Keratinocyte (primary cell): ENCODE measurements at places on chromosomes 11 and 22. TPM values are rescaled to one million over a fixed set of nuclear protein-coding genes. Genes with fewer than 3 reads are reported as not detected.

RASSF10 gene
- 1.4 to 2.1 TPM (median 1.6 TPM) in 3 replicates for polyA plus RNA-seq

ZNF280B gene
- polyA plus RNA-seq, result 0.01 to 0.04 TPM in 2 of 3 replicates, not detected in the other

SAA4 gene
- polyA plus RNA-seq, result 0.17 TPM in 1 of 3 replicates, not detected in the others

OR8B2 gene
- polyA plus RNA-seq, result not detected in 3 replicates

NLRX1 gene
- polyA plus RNA-seq, result 8.1 to 11.3 TPM (median 9.0 TPM) in 3 replicates

CHST1 gene
- not detected in 3 replicates for polyA plus RNA-seq

DNA sequence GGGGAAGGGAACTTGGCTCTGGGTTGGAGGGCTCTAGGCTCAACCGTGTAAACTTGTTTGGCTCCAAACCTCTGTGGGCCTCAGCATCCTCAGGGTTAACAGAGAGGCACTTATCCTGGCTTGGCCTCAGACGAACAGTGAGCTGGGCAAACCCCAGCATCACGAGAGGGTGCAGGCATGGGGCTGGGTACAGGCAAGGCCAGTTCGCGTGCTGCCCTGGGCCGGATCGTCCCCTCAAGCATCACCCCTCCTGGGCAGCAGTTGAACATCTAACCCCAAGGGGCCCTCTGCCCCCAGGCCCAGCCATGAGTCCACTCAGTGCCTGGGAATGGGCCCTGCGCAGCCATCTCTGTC lies 1.9 kb downstream of the EHBP1L1 start:
- DNase-seq, result no peak

- DNase-seq, result no peak
Measured at GRCh38 chr11:113161711-113162591, 152.4 kb upstream of the TTC12 start.

GRCh38 chr11:57527056-57527631 lies 3.4 kb downstream of the TIMM10 start:
- no peak for DNase-seq

DNA sequence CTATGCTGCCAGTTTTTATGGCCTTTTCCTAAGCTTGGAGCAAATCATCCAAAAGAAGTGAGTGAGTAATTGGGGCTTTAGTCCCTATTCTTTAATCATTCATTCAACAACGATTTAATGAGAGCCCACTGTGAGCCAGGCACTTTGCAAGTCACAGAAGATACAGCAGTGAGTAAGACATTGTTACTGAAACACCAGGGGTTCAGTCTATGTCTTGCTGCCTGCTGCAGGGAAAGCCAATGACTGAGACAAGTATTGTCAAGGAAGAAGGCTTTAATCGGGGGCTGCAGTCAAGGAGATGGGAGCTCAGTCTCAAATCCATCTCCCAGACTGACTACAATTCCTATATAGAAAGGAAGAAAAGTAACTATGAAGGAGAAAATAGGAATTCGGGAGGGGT lies 228.3 kb downstream of the FAM181B start:
- DNase-seq, result no peak

DNA sequence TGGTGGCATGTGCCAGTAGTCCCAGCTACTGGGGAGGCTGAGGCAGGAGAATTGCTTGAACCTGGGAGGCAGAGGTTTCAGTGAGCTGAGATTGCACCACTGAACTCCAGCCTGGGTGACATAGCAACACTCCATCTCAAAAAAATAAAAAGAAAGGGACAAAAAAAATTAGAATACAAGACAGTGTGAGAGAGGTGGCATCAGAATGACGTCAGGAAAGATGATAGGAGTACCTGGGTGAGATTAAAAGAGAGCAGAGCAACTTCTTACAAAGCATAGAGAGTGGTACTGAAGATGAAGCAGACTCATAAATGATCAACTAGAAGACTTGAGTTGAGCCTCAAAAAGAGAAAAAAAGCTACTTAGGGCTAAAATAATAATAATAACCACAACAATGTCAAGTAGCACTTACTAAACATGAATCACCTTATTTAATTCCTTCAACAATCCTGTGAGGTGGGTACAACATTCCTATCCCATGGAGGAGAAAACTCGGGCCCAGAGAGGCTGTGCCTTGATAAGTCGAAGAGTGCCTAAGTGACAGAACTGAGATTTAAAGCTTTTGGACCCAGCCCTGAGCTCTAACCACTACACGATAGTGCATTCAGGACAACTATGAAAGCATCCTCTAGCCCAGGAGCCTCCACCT lies 5.2 kb upstream of the SLN start:
- DNase-seq, result no peak

DNA sequence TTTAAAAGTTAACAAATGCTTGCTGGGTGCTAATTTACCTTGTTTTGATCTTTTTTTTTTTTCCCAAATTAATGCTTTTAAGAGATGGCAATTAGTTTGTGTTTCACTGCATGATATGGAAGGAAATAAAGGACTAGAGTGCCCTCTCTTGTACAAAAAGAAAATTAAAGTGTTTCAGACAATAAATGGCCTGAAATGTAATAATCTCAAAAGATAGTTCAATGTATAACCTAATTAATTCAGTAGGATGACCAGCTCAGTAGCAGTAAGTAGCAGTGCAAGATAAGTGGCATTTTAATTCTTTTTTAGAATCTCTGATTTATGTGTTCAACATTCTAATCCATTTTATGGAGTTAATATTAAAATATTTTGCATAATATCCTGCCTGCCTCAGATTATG lies 39.9 kb upstream of the MYO18B start:
- no peak for DNase-seq

- no peak for DNase-seq
Measured at GRCh38 chr11:73236854-73237253, 18.8 kb downstream of the P2RY2 start.

GRCh38 chr11:74319139-74319816 lies 7.8 kb upstream of the P4HA3 start:
- peak; percentile 36 for DNase-seq

DNA sequence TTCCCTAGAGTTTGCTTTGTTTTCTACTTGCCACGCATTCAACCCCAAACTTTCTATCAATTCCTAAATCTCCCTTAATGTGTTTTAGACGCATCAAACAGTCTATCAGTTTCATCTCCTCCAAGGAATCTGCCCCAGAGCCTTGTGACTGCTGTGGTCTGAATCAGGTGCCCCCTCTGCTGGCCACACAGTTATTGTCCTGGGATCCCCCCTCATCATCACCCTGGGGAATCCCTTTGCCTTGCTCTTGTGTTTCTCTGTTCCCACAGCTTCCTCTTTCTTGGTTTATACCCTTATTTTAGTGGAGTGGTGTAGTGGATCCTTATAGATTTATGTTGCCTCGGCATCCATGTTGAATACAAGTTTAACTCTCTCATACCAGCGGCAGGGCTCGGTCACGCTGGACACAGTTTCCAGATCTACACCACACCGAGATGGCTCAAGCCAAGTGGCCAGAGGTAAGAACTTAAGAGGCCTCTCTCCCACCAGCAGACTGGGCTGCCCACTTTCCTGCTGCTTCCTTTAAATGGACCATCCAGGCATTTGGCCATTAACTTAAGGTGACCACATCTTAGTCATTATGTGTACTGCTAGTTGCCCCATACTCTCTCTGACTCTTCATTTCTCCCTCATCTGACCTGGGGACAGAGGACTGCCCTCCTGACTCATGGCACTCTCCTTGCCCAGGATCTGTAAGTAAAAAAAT lies 8.2 kb downstream of the UPB1 start:
- no peak for DNase-seq

GRCh38 chr11:112670806-112671570 lies 290.2 kb upstream of the NCAM1 start:
- DNase-seq, result no peak

DNA sequence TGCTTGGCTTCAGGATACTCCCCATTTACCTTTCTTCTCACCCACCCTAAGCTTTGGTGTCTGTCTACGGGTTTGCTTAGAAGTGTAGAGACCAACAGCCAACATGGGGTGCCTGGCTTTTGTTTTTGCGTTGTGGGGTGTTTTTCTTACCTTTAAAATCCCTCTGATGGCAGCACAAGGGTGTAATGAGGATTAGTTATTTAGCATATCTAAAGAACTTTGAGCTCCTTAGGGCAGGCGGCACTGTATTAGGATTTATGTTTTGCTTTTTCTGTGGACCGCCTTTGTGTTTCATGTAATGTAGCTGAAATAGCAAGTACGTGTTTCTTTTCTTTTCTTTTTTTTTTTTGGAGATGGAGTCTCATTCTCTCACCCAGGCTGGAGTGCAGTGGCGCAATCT lies 8.9 kb downstream of the AP2A2 start:
- no peak for DNase-seq

DNA sequence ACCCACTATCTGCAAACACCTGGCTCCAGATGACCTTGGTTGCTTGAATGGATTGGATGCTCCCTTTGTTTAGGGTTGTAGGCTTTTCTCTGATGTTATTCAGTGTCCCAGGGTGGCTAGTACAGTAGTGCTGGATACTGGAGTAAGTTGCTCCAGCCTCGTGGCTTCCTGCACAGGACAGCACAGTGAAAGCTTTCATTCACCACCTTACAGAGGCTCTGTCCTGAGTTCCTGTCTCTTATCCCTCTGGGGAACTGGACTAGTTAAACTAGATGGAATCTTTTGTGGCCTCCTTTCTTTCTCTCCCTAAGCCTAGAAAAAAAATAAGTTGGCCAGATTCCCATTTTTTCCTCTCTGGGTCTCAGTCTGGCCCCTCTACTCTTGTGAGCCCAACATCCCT lies 42.6 kb downstream of the MRPL48 start:
- no peak for DNase-seq

DNA sequence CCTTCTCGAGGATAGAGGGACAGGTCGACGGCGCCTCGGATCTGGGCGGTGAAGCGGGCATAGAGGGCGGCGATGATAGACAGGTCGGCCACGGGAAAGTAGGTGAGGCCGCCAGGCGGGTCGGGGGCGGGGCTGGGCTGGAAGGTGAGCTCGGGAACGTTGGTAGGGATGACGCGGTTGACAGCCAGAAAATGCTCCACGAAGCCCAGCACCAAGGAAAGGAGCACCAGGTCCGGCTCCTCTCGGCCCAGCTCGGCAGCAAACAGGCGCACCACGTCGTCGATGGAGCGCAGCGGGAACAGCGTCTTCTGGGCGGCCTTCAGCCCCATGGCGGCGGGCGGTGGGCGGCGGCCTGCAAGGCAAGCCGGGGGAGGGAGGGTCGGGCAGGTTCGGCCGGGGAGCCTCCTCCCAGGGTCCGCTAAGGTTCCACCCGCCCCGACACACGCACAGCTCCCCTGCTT lies 540 bp downstream of the MEN1 start:
- DNase-seq, result peak; percentile 25

DNA sequence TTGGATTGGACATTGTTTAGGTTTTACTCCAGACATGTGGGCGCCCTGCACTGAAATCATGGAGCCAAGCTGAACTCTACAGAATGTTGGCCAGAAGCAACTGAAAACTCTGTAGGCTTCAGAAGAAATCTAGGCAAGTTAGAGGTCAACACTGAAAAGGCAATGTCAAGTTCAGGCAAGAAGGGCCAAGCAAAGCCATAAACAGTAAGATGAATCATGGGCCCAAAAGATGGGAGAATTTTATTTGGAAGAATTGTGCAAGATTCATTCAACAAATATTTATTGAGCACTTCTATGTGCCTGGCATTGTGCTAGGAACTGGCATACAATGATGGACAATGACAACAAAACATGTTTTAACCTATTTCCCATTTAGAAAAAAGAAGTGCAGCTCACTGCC lies 10.9 kb downstream of the HOATZ start:
- DNase-seq, result no peak

- no peak for DNase-seq
Measured at GRCh38 chr22:25085930-25086901, 113.4 kb upstream of the CRYBB3 start.

DNA sequence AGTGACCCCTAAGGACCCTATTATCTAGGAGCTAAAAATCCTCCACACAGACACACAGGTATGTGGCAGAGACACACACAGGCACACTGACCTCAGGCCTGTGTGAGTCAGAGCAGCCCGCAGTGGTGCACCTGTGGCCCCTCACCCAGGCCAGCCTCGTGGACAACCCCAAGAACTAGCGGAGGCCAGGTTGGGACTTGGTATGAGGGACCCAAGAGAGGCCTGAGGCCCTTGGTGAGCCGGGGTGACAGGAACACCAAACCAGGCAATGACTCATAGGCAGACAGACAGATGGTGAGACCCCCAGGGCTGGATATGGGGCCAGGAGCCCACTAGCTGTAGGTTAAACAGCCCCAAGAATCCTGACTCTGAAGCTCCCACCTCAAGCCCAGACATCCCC lies 6.0 kb downstream of the CASTOR1 start:
- DNase-seq, result no peak

DNA sequence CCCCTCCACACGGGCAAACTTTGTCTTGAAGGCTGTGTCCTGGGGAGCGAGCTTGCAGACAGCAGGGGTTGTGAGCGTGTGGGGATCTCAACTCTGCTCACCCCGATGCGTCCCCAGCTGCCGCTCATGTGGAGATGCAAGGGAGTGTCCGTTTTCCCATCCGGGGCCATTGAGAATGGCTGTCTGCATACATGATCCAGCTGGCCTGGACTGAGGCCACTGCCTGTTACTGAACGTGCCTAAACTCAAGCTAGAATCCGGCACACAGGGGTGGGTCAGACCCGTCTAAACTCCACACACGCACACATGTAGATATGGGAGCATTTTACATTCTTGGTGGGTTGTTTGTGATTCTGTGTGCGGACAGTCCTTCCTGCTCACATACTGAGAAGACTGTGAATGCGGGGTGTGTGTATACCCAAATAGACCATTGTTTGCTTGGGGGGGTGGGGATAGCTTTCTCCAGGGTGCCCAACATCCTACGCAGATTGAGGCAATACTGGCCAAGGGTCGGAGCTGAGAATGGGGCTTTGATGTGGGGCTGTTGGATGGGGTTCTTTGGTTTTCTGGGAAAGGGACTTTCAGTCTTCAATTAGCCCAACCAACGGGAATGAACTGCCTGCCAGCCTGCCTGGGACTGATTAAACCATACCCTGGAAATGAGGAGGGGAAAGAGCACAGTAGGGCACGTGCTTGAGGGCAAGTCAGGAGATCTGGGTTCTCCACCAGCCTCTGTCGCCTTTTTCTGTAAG lies 60.4 kb downstream of the ST3GAL4 start:
- DNase-seq, result no peak

DNA sequence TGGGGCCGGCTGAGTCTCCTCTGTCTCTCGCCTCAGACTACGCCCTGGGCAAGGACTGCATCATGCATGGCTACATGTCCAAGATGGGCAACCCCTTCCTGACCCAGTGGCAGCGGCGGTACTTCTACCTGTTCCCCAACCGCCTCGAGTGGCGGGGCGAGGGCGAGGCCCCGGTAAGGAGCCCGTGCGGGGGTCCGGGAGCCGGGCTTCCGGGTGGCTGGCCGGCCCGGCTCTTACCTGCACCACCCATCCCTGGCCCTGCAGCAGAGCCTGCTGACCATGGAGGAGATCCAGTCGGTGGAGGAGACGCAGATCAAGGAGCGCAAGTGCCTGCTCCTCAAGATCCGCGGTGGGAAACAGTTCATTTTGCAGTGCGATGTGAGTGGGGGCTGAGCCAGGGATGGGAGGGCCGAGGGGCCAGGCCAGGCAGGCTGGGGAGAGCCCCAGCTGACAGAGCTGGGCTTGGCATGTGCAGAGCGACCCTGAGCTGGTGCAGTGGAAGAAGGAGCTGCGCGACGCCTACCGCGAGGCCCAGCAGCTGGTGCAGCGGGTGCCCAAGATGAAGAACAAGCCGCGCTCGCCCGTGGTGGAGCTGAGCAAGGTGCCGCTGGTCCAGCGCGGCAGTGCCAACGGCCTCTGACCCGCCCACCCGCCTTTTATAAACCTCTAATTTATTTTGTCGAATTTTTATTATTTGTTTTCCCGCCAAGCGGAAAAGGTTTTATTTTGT lies 4.1 kb upstream of the ANKRD13D start:
- DNase-seq, result no peak
